ENCODE measurements at places on chromosomes 3 and 15.

DNA sequence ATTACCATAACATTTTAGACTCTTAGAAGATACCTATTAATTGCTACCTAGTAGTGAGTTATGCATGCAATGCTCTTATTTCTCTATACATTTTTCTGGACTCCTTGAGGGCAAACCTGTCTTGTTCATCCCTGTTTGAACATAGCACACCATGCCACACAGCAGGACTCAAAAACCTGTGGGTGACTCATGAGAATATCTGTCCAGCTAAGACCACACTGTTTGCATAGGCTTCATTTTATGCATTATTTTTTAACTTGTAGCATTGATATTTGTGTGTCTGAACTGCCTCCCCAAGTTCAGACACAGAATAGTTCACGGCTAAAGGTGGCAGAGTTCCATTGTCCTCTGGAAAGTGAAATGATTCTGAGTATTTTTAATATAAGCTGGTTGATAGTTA is 1.8 kb downstream of the LMCD1 start:
- DNase-seq: no peak

- no peak for DNase-seq
Observed at GRCh38 chr3:194554473-194555123, 67.8 kb upstream of the ATP13A3 start.

DNA sequence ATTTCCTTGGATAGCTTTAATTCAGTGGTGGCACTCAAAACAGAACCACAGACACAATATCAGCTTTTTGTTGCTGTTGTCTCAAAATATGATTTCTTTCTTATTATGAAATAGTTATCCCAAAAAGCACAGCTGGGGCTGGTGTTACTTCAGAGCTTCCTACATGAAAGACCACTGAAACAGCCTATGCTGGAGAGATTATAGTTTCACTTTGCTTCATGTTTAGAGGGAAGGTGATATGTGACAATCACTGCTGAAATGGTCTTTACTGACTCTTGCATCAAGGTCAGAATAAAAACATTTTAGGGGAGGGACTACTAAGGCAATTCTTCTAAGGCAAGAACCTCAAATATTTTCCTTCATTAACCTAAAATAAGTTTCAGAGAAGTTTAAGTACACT is 190.7 kb downstream of the TNIK start:
- DNase-seq: no peak

- no peak for DNase-seq
Observed at GRCh38 chr15:74845208-74845568, 2.2 kb upstream of the ULK3 start.

GRCh38 chr3:51619983-51620382 is 51.1 kb upstream of the TEX264 start:
- DNase-seq: no peak

GRCh38 chr3:133562376-133562775 is 11.1 kb upstream of the CDV3 start:
- DNase-seq: no peak

GRCh38 chr3:46811615-46812236 is 51.5 kb downstream of the MYL3 start:
- DNase-seq: no peak

GRCh38 chr3:60935709-60936108 is 315.5 kb downstream of the FHIT start:
- DNase-seq: peak; percentile 21

- peak; percentile 25 for DNase-seq
Observed at GRCh38 chr15:43093026-43093425, 12.8 kb downstream of the UBR1 start.

- DNase-seq: no peak
Observed at GRCh38 chr3:162353414-162353813, 856.8 kb downstream of the OTOL1 start.

- no peak for DNase-seq
Observed at GRCh38 chr15:87167055-87167454, 1087.4 kb downstream of the AGBL1 start.

- DNase-seq: peak; percentile 83
Observed at GRCh38 chr3:159964166-159964973, 24.3 kb upstream of the IL12A start.

DNA sequence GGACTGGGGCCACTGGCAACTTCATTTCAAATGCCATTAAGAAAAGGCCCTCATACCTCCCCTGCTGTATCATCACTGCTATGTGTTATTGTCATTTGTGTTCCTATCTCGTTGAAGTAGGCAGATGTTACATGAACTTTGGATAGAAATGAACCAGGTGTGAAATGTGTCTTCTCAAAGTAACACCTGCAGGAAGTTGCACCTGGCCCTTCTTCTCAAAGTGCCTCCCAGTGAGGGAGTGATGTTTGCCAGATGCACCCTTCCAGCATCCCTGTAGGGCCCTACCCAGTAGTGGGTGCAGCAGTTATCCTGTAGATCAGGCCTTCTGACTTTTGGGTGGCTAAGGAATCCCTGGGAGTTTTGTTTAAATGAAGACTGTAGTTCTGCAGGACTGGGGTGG is 197.7 kb upstream of the CTNNB1 start:
- DNase-seq: no peak

DNA sequence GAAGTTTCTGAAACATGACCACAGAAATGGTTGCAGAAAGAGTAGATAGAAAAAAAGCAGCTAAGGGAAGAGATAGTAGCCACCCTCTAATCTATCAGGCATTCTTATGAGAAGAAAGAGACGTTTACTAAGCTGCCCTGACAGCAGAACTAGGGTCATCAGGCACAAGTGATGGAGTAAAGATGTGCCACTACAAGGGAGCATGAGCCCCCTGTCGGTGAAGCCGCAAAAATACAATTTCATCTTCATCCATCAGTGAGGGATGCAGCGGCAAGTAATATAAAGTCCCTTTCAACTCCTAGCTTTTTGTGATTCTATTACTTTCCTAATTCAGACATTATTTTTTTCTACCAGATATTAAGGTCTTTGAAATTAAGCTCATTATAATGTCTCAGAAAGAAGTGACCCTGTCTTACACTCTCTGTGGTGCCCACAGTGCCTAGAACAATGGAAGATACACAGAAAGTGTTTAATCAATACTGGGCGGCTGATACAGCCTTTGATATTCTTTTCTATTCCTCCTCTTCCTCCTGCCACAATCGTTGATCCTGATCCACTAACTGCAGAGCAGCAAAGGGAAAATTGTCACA is 651.6 kb downstream of the NTRK3 start:
- no peak for DNase-seq

GRCh38 chr3:136283627-136284026 is 33.5 kb downstream of the PCCB start:
- no peak for DNase-seq

DNA sequence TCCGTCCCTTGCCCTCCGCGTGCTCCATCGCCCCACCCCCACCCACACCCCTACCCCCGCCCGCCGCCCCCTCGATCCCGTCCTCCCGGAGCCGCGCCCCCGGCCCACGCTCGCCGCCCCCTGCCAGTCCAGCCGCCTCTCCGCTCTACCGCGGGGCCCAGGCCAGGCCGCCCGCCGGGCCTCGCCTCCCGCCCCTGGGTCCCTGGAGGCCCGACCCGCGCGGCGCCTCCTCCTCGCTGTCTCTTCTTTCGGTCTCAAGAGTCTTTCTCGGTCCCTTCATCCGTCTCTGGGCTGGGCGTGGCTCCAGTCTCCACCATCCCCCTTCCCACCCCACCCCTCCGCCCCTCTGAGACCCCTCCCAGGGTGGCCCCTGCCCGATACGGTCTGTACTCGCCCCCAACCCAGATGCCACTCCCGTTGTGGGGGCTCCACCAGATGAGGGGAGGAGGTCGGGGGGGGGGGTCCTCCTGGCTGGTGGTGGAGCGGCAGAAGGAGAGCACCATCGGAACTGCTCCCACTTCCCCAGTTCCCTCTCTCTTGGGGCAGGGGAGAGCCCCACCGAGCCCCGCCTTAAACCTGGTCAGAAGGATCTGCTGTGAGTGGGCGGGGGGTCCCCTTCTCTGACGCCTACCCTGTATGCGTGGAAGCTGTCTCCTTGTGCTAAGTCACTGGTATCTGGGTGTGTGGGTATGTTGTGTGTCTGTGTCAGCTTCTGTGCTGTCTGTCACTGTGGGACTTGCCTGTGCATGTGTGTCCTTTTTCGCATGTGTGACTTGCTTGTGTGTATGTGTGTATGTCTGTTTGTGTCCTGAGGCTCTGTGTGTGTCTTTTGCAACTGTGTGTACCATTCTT is 1.0 kb downstream of the PRKCD start:
- no peak for DNase-seq

GRCh38 chr15:81097890-81098280 is 36.2 kb upstream of the CFAP161 start:
- peak; percentile 31 for DNase-seq

- no peak for DNase-seq
Observed at GRCh38 chr3:126452213-126452612, 23.5 kb downstream of the ZXDC start.

DNA sequence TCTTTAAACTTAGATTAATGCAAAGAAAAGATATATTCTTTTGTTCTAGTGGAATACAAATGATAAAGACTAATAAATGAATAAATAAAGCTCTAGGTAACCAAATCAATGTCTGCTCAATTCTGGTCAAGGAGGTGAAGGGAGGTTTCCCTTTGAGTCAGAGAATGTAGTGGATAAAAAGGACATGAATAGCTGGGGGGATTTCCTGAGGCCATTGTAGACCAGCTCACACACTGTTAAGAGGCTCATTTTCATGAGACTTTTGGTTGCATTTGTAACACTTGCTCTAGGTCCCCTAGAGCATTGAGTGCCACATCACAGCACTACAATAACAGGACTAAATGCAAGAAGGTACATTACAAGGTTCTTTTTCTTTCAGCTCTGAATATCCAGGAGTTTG is 170.7 kb downstream of the TIGIT start:
- DNase-seq: no peak

- no peak for DNase-seq
Observed at GRCh38 chr3:122013448-122013925, 8.6 kb downstream of the ILDR1 start.

- no peak for DNase-seq
Observed at GRCh38 chr3:130811557-130811956, 64.9 kb upstream of the PIK3R4 start.

GRCh38 chr3:184423561-184423960 is 43.7 kb downstream of the CHRD start:
- DNase-seq: no peak

Measured in foreskin fibroblast (primary cell).